ENCODE measurements at places on chromosomes 4 and X.

GRCh38 chr4:155047755-155048154 lies 160.7 kb upstream of the NPY2R start:
- no peak for DNase-seq

- no peak for DNase-seq
Measured at GRCh38 chr4:185912779-185913178, 100.8 kb upstream of the SORBS2 start.

GRCh38 chr4:37765741-37766140 lies 60.7 kb upstream of the PGM2 start:
- no peak for DNase-seq

DNA sequence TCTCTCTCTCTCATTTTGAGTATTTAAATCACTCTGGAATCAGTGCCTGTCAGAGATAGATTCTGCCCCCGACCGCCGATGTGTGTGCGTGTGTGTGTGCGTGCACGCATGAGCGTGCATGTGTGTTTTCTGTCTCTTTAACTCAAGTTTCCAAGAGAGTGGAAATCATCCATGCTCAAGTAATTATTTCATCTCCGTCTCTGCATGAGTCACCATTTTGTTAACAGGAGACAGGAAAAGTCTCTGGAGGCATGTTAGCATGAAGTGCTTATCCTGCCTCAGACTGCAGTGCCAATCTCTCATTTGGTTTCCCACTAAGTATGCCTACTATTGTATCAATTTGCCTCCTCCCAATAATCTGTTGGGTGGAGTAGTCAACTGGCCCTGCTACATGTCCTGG lies 182.9 kb upstream of the NHS start:
- DNase-seq: no peak

DNA sequence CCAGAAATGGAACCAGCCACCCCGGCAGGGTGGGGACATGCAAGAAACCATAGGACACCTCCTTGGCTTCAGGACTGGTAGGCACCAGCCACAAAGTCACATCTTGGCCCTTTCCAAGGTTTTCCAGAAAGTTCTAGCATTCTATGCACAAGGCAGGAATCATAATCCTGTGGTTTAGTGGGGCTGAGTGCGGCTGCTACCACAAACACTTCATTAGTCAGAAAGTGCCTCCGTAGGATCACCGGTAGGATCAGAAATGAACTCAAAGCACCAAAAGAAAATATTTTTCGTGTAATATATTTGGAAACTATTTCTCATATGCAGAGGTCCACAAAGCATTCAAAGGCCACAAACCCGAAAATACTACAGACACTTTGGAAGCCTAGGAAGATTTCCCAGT lies 191.7 kb downstream of the PTTG2 start:
- DNase-seq: no peak

DNA sequence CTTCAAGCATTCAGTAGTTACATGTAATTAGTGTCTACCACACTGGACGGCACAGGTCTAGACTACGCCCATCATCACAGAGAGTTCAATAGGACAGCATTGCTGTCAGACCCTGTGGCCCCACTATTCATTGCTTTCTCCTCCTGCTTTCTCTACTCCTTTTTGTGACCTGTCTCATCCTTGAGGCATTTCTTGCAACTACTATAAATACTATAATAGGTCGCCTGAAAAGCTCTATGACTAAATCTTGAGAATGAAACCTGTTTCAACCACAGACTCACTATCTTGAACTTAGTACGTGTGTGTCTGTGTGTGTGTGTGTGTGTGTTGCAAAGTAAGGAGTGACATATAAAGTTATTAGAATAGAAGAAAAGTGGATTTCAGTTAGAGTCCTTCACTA lies 252.9 kb upstream of the KLF3 start:
- DNase-seq: no peak

DNA sequence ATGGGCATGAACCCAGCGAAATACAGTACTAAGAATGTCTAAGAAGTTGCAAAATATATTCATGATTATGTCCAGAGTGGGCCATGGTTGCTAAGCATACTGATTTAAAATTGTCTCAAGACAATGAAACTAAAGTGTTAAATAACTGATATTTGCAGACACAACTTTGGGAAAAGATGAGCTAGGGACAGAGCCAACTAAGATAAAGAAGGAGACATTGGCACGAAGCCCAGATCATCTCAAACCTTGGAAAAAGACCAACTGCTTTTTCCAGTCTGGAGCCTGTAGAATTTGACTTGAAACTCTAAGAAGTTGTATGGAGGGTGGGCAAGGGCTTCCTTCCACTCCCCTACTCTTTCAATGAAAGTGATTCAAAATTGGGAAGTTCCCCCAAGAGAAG lies 108.5 kb upstream of the GLRA2 start:
- DNase-seq: no peak

DNA sequence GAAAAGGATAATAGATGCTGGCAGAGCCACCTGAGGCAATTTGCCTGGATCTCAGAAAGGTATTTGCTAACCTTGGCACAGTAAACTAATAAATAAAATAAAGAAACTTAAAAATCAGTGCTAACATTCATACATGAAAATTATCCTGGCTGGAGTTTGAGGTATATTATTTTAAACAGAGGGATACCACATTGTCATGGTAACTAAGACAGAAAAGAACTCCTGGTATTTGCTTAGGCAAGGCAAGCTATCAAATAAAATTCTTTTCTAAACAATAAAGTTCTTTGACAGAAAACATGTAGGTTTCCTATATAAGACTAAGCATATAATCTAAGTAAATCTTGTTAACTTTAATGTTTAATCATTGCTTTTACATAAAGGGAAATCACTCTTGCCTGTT lies 218.8 kb downstream of the MAGEB17 start:
- DNase-seq: no peak

Measured in NK-92 treated with Interleukin-12 subunit alpha and Interleukin-12 subunit beta, amount 100 ng/mL, for 24 hours (cell line).